ENCODE measurements at places on chromosomes 13 and 19. TPM values are rescaled to one million over a fixed set of nuclear protein-coding genes. Genes with fewer than 3 reads are reported as not detected.

DNA sequence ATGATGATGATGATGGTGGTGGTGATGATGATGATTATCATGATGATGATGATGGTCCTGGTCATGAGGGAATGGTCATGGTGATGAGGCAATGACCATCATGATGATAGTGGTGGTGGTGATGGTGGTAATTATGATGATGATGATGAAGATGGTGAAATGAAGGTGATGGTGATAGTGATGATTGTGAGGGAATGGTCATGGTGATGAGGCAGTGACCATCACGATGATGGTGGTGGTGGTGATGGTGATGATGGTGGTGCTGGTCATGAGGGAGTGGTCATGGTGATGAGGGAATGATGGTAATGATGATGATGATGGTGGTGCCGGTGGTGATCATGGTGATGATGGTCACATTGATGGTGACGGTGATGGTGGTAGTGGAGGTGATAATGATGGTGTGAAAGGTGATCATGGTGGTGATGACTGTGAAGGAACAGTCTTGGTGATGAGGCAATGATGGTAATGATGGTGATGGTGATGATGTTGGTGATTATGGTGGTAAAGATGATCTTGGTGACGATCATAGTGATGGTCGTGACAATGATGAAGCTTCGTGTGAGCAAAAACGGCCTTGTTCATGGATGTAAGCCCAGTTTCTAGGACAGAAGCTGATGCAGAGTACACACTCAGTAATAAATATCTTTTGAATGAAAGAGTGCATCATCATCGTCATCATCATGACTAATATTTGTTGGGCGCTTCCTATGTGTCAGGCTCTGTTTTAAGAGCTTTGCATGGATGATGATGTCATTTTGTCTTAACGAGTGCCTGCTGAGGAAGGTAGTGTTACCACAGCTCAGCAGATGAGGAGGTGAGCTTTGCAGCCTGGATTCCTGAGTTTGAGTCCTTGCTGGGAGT, 17.3 kb downstream of the SBK2 start:
- DNase-seq, result peak; percentile 70

GRCh38 chr19:10372690-10373089, 7.7 kb downstream of the TYK2 start:
- DNase-seq, result no peak

DLEU7 gene
- total RNA-seq, result not detected

S1PR5 gene
- not detected for total RNA-seq

- DNase-seq, result no peak
Observed at GRCh38 chr13:58704953-58705352, 1073.4 kb downstream of the PCDH17 start.

GRCh38 chr13:98998831-98999638, 21.2 kb upstream of the DOCK9 start:
- DNase-seq, result no peak

DNA sequence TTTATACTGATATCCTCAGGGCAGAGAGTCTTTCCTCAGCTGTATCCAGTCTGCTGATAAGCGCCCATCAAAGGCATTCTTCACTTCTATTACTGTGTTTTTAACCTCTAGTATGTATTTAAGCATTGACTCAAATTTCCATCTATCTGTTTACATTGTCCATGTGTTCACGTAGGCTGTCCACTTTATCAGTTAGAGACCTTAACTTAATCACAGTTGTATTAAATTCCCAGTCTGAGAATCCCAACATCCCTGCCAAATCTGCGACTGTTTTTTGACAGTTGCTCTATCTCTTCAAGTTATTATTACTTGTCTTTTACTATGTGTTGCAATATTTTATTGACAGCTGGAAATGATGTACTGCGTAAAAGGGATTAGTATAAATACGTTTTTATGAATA, 1613.7 kb upstream of the MIR17HG start:
- no peak for DNase-seq

ZNF324 gene
- 16.0 TPM for total RNA-seq

GRK1 gene
- not detected for total RNA-seq

ZNF628 gene
- total RNA-seq, result 3.1 TPM
